ENCODE measurements at places on chromosomes 3 and 15. TPM values are rescaled to one million over a fixed set of nuclear protein-coding genes. Genes with fewer than 3 reads are reported as not detected.

GRCh38 chr15:54082836-54083492, 104.7 kb downstream of the UNC13C start:
- DNase-seq = no peak

Gene GOLGA6L7
- 0.33 TPM for polyA plus RNA-seq

DNA sequence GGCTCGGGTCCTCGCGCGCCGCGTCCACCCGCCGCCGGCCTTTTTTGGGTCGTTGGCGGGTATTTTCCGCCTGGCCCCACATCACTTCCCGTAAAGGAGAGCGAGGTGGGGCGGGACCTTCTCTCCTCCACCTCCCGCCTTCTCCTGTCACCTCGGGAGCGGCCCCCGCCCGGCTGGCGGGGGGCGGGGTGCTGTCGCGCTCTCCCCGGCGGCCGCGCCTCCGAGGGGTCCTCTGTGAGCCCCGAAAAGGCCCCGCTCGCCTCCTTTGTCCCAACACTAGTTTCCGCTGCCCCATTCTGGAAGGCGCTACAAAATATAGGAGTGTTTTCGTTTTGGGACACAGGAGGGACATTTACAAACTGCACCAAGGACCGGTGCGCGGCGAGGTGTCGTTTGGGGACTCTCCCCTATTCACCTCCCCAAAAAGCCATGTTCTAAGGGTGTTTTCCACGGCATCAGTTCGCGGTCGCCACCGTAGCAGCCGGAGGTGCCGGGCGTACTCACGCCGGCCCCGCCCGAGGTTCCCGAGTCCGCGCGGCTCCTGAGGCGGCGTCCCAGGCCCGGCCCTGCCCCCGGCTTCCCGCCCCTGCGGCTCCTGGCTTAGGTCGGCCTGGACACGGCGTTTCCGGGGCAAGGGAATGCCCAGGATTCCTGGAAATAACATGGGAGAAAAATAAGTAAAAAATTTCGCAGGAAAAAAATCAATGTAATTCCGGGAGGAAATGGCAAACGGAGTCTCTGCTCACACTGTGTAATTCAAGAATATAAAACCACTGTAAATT, at the start of gene RAB27A:
RAB27A (minus strand) TSS at position 68 of the 782 bp plus-strand sequence. CDS start 54,879 bp downstream, outside the sequence.
- peak; percentile 61 for DNase-seq

Gene C3orf49
- polyA plus RNA-seq = 0.33 TPM

- DNase-seq = no peak
Measured at GRCh38 chr3:181722156-181722555, 10.4 kb downstream of the SOX2 start.

DNA sequence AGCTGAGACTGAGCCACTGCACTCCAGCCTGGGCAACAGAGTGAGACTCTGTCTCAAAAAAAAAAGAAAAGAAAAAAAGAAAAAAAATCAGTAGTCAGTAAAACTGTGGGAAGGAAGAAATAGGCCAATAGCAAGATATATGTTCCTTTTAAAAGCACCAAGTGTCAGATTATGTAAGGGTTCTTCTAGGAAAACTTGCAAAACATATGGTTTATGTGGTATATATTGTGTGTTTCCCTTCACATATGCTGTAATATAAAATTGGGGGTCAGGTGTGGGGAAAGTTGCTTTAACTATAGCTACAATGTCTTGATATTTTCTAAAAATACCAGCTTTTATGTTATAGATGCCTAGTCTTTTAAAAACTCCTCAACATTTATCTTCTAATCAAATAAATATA, 64.6 kb downstream of the ESYT3 start:
- DNase-seq = no peak

DNA sequence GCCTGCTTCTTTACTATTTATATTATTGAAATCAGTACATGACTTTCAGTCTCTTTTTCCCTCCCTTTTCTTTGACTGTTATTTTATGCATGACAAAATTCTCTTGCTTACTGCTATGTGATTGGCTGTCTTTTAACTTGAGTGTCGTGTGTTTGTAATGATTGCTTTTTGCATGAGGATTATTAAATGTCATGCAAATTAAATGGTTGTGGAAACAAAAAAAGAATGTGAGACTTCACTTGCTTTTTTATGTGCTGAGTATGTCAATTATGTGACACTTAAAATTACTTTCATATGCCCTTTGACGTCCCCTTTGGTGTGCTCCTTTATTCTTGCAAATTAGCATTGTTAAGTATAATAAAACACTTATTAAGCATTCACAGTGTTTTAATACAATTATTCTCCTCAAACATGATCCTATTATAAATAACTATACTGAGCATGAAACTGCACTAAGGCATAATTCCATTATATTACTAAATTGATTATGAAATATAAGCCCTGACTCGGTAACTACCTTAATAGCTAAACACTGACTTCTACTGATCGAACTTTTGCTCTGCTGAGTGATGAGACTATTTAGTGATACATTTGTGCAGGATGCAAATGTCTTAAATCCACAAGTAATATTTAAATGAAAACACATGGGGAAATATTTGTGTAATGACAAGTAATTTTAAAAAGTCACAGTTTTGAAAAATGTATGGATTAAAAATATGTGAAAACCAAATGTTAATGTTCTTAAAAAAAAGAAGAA, 401.7 kb downstream of the NLGN1 start:
- DNase-seq = no peak

DNA sequence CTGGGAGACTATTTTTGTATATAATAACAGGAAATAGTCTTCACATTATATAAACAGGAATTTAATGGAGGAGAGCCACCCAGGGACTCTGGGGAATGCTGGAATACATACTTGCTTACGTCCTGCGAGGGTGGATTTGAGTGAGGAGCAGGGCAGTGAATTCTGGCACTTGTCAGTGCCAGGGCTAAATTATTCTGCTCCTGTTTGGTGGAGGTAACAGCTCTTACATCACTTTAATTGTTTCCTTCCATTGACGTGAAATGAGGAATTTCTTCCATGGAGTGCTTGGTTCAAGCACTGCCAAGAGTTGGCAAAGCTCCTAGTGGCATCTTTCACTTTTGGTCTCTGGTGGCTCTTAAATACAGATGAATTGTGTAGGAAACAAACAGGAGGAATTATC, 94.1 kb upstream of the GOLGA8J start:
- DNase-seq = no peak

DNA sequence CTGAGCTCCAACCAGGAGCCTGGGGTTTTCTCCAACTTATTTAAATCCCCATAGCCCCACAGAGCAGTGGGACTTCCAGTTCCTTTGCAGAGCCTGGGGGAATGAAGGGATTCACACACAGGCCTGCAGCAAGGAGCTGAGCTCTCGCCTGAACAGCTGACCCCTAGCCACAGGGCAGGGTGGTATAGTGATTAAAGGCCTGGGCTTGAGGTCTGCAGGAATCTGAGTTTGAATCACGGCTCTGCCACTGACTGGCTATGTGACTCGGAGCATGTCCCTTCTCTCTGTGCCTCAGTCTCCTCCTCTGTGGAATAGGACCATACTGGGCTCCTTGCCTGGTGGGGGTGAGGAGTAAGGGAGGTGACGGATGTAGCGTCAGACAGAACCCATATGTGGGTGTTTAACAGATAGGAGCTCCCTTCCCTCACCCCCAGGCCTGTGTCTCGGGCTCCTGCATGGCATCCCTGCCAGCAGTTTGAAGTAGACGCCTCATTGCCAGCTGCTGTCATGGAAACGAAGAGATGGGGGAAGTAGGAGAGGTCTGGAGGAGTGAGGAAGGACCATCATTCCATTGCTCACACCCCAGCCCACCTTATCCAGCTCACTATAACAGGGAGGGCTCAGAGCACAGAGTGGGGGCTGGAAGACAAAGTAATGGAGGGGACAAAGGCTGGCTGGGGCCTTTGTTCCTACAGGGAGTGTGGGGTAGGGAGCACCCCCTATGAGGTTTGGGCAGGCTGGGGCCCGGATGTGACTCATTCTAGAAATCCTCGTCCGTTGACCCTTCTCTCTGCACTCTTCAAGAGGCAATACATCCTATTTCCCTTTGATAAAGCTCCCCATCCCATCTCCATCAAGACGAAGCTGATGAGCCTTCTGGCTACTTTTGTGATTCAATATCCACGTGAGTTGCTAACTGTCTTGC, 14.8 kb downstream of the HRH1 start:
- no peak for DNase-seq

Gene BRK1
- polyA plus RNA-seq = 195 TPM

GRCh38 chr3:24043168-24043567, 98.1 kb downstream of the NR1D2 start:
- DNase-seq = no peak

GRCh38 chr15:56964182-56964581, 45.7 kb downstream of the TCF12 start:
- DNase-seq = no peak

Gene GLDN
- 0.90 TPM for polyA plus RNA-seq

Gene EPHB3
- polyA plus RNA-seq = 49.1 TPM

Gene LRTM1
- polyA plus RNA-seq = 142 TPM

Gene ACOX2
- polyA plus RNA-seq = 26.6 TPM

GRCh38 chr3:177364236-177364635, 167.0 kb upstream of the TBL1XR1 start:
- DNase-seq = no peak

Gene IRAK2
- 1.3 TPM for polyA plus RNA-seq

DNA sequence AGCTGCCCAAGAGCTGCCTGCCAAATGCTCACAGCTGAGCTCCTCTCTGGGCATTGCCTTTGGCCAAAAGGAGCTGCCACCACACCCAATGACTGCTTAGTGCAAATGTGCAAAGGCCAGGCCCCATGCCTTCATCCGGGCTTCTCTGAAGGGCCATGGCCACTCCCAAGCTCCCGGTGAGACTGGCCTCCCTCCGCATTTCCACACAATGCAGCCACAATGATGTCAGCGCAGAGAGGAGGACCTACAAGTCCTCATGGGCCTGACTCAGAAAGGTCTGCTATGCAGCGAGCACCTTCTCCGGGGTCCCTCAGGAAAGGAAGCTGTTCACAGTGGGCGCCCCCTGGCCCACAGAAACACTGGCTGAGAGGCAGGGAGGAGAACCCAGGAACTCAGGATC, 12.7 kb downstream of the OXTR start:
- DNase-seq = no peak

Gene C3orf52
- polyA plus RNA-seq = 6.2 TPM

GRCh38 chr3:100761211-100761942, 52.1 kb downstream of the TFG start:
- DNase-seq = no peak

DNA sequence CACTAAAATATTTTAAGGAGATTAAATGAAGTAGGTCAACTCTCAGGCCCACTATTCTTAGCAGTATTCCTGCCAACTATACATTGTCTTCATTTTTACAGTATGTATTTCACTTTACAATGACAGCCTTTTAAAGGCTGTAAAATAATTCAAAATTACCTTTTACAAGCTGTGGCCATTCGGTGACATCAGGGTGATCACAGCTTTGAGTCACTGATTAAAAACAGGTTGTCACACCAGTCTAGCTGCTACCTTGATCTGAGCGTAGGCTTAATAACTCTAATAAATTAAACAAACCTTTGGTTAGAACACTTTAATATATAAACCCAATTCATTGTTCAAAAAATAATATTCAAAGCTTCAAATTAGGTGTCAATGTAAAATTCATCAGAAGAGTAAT, 29.9 kb downstream of the UBE3A start:
- DNase-seq = no peak

DNA sequence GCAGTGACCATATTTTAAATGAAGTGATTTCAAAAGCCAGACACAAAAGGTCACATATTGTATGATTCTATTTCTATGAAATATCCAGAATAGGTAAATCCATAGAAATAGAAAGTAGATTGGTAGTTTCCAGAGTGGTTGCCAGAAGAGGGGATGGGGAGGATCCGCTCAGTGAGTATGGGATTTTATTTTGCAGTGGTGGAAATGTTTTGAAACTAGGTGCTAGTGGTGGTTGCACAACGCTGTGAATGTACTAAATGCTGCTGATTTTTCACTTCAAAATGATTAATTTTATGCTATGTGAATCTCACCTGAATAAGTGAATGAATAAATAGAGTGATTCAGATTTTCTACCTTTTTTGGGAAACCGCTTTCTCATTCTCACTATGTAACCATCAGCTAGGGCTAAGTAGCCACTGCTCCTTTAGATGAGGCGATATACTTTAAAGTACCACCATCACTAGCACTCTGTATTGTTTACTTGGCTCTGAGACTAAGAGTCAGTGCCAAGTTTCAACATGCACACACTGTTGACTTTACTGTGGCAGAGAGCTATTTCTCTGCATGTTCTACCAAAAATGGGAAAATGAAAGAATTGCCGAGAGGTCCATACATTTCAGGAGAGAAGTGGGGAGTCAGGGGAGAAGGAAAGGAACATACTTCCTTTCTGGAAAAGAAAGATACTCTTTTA, 90.7 kb upstream of the GOLIM4 start:
- no peak for DNase-seq

Gene RASA2
- polyA plus RNA-seq = 16.6 TPM

Gene CD86
- 4.8 TPM for polyA plus RNA-seq

DNA sequence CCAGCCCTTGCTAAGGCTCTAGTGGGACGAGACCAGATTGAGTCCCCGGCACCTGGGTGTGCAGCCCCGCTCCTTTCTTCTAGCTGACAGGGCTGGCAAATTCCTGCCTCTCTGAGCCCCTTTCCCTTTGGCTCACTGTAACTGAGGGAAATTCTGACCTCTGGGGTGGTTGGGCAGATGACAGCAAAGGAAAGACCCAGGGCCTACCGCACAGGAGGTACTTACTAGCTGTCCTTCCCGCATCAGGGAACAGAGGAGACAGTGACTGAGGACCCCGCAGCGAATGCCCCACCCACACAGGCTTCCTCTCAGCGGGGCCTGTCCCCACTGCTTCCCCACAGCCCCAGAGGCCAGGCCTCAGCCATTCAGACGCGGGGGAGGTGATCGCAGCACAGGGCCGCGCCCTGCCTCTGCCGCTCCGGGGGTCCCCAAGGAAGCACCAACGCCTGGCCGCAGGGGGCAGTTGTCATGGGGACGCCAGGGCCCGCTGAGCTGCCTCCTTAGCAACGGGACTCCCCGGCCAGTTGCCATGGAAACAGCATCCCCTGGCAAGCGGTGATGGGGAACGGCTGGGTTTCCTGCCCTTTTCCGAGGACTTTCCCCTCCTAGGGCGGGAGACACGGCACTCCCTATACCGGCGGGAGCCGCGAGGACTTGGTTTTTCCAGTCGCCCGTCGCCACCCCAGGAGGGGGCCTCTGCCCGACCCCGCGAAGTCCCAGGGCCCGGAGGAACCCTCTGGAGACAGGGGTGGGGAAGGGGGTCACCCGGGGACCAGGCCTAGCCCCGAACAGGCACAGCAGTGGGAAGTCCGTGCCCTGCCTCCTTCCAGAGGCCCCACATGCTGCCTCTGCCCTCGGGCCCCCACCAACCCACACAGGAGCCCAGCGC, 50.1 kb downstream of the HCN4 start:
- DNase-seq = no peak

GRCh38 chr3:178097576-178097975, 438.7 kb upstream of the KCNMB2 start:
- no peak for DNase-seq

DNA sequence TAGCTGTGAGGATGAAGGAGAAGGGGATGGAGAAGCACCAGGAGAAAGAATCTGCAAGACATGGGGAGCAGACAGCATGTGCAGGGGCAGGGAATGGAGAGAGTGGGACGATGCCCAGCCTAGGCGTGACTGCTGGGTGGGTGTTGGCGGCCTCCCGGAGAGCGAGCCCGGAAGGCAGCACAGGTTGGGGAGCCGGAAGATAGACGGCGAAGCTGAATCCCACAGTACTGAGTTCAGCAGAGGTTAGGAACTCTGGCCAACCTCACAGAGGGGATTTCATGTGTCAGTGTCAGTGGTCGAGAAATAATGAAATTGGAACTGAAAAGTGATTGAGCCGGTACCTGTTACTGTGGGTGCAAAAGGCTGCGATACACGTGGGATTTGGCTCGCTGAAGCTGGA, 55.2 kb downstream of the PXYLP1 start:
- no peak for DNase-seq

Measured in muscle of arm (tissue), 14 donors.